Islet precursor cell (in vitro differentiated cells): ENCODE measurements at places on chromosomes 3 and 15.

GRCh38 chr3:67382536-67382935, 271.9 kb downstream of the SUCLG2 start:
- DNase-seq, result no peak

DNA sequence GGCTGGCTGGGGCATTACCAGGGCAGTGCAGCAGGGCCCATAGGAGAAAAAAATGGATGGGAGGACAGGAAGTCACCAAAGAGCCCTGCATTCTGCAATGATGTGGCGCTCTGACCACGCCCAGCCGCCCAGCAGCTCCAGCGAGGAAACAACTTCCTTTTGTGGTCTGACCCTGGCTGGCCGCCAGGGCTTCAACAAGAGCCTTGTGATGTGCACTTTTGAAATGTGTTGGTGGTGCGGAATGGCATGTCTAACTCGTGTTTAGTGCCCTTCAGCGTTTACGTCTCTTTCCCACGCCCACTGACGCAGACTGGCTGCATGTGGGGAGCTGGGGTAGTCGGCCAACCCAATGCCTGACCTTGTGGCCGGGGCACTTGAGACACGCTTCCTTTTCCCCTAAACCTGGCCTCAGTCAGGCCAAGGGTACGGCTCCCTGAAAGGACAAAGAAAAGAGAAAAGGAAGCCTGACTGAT, 81.9 kb upstream of the CTNNB1 start:
- DNase-seq, result peak; percentile 90

DNA sequence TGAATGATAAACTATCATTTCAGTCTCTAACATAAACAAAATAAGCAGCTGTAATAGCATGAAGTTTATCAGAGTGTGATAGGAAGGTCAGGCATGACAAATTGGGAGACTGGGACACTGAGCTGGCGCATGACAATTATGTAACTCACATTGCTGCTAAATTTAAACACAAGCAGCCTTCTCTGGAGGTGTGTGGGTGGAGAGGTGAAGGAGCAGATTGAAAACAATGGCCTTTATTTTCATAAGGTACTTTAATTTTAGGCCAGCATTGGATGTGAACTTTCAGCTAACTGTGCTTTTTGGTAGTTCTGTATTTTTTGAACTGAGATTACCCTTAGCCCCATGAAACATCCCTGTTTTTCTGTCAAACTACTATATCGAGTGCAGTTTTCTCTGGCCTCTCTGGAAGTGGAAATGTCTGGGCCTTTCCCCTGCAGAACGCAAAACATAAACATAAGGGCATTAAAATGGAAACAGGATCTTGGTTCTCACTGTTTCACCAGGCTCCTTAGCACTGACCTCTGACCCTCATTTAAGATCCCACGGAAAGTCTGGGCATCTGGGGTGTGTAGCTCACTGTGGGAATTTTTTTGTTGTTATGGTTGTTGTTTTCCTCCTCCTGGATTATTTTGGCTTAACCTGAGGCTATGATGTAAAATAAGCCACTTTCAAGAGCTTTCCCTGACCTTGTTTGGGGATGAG, 160.1 kb upstream of the DPH6 start:
- DNase-seq, result no peak

DNA sequence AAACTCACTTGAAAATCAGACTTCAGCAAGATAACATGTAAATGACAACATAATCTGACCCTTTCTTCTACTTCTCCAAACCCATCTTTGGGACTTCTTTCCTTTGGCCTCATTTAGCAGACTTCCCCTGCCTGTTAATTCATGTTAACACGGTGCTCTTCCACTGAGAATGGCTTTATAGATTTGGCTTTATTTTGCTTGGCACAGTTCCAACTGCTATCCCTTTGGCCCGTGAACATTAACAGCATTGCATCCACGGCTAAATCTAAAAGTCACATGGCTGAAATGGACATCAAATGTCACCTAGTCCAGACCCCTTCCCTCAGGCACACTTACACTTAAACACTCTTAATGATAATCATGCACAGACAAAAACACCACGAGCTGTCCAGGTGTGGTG, 3.8 kb downstream of the ZMAT3 start:
- no peak for DNase-seq

GRCh38 chr3:175404027-175404426, 544.9 kb downstream of the NAALADL2 start:
- no peak for DNase-seq

- no peak for DNase-seq
Measured at GRCh38 chr15:31102039-31102321, 455 bp upstream of the TRPM1 start.

GRCh38 chr15:91073077-91073476, 27.0 kb upstream of the SV2B start:
- no peak for DNase-seq

DNA sequence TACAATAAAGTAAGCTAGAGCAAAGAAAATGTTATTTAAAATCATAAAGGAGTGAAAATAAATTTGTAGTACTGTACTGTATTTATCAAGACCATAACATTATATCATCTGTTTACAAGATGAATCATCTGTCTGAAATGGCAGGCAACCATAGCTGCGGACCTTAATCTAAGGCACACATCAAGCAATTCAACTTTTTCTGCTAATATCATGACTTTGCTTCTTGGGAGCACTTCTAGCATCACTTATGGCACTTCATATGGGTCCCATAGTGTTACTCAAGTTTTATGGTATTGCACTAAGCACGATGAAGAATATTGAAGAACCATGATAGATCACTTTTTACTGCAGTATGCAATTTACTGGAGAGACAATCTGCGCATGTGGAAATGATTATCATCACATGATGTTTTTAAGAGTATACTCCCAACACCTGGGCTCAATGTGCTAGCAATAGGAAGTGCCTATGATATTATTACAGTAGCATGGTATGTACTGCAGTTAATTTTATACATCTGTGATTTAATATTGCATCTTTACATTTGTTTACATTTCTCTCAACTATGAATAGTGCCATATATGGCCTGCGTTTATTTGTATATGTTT, 137.7 kb upstream of the NECTIN3 start:
- no peak for DNase-seq

- peak; percentile 97 for DNase-seq
Measured at GRCh38 chr3:195119461-195120266, 151.3 kb downstream of the XXYLT1 start.

DNA sequence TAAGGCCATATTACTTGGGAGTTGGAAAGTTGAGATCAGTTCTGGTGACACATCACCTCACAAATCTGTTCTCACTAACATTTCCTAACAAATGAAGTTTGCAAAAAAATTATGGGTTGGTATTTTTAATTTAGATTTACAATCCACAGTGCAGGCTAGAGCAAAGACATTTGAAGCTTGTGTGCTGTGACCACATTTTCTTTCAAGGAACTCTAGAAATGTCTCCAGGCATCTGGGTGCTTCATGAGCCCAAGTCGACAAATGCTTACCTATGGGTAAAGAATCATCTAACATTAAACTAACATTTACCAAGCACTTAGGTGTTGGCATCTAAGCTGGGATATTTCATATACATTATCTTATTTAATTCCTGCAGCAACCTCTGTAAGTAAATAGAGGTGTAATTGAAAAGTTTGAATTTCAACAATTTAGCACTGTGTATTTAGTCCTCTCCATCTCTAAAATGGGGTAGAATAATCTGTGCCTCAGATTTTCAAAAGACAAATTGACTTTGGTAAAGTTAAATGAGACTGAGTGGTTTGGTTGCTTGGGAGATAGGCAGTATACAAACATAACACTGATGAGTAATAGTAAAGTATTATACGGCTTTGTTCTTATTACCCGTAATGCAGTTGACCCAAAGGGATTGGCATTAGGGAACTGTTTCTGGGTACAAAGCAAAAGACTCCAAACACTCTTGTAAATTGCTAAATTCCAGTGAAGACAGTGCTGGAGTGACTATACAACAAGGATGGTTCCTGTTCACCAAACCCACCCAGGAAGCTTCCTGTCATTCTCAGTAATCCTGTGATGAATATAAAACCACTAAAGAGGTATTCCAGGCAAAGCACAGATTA, 162.5 kb downstream of the TPRG1 start:
- no peak for DNase-seq
